ENCODE measurements at places on chromosomes 2 and 18. TPM values are rescaled to one million over a fixed set of nuclear protein-coding genes. Genes with fewer than 3 reads are reported as not detected.

The PLGLB1 gene
- total RNA-seq, result 11.7 TPM

The TFPI gene
- not detected for total RNA-seq

DNA sequence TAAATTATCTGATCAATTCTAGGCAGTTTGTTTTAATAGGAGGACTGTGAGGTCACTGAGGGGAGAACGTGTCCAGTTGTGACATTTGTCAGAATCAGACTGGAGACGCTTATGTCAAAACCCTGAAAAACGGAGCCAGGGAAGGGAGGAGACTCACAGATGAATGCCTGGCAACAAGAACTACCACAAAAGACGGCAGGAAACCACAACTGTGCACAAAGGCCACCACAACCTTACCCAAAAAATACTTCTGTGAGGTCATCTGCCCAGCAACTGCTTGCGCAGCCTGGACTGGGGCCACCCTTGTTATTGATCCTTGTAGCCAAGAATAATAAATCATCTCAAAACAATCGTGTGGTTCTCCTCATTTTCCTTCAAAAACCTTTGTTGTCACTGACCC, 173.0 kb upstream of the ALKAL2 start:
- DNase-seq, result peak; percentile 82

DNA sequence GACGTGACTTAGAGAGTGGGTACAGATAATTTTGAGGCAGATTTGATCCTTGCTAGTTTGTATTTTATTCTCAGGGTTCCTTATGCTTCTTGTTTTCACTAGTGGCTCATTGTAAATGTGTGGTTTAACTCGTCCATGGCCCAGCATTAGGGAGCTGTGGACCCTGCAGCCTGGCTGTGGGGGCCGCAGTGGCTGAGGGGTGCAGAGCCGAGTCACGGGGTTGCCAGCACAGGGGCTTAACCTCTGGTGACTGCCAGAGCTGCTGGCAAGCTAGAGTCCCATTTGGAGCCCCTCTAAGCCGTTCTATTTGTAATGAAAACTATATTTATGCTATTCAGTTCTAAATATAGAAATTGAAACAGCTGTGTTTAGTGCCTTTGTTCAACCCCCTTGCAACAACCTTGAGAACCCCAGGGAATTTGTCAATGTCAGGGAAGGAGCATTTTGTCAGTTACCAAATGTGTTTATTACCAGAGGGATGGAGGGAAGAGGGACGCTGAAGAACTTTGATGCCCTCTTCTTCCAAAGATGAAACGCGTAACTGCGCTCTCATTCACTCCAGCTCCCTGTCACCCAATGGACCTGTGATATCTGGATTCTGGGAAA, 269.9 kb downstream of the MYT1L start:
- no peak for DNase-seq

The CD28 gene
- total RNA-seq, result 222 TPM

The CRYGD gene
- total RNA-seq, result not detected

DNA sequence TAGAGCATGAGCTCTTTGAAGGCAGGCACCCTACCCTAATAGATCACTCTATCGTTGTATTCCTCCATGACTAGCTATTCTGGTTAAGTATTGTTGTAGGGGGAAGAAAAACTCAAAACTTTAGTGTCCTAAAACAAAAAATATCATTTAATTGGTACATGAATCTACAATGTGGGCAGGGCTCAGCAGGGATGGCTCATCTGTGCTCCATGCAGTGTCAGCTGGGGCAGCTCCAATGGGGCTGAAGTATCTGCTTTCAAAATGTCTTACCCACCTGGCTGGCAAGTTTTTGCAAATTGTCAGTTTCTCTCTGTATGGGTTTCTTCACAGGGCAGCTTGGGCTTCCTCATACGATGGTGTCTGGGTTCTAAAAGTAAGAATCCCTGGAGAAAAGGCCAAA, 83.2 kb upstream of the ITGA6 start:
- DNase-seq, result no peak

DNA sequence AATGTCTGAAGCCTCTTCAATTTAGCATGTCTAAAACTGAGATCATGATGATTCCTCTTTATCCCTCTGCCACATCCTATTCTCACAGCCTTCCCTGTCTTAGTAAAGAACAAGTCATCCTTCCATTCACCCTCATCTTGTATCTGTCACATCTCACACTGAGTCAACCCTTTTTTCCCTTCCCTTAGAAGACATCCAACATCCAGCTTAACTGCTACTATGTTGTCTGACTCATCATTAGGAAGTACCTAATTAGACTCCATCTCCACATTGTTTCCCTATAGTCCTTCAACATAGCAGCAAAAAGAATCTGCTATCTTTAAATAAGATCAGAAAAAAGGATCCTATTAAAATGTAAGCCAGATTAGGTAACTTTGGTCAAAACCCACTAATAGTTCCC, 85.2 kb upstream of the GRB14 start:
- no peak for DNase-seq

DNA sequence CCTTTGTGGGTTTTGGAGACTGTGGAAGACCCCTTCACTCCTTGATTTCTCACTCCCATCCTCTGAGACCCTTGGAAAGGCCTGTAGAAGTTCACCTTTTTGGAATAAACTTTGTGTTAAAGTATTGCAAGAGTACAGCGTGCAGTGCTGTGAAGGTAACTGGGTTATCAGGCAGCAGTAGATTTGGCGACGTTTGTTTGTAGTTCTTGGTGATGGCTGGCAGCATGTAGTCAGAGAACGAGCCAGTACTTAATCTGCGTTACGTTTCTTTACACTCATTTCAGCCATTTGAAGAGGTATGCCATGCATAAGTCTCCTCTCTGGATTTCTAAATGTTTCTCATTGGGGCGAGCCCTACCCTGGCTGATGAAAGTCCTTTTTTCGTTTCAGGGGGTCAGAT, 64.6 kb downstream of the TSHZ1 start:
- DNase-seq, result no peak
